ENCODE measurements at places on chromosomes 11 and 22.

GRCh38 chr22:19865141-19865829 lies 10.6 kb upstream of the GNB1L start:
- no peak for DNase-seq

GRCh38 chr11:119505071-119505470 lies 82.1 kb upstream of the THY1 start:
- DNase-seq, result no peak

DNA sequence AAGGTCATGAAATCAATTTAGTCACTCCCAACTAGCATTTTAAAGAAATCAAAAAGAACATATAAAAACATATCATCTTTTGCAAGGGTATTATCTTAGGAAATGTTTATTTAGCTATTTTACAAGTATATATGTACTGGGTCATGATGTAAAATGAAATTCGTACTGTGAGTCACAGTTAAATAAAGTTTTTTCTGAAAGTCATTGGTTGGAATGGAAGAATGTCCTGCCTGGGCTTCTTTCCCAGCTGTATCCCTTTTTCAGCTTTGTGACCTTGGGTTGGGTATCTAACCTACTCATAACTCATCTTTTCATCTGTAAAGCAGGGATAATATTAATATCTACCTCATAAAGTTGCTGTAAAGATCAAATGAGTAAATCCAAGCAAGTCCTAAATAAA lies 15.7 kb downstream of the FDX1 start:
- DNase-seq, result no peak

GRCh38 chr22:21076912-21077625 lies 31.3 kb downstream of the LRRC74B start:
- DNase-seq, result no peak

- DNase-seq, result no peak
These were observed 11.1 kb downstream of the POLR3H start for GRCh38 chr22:41532908-41533825.

GRCh38 chr11:83191491-83191890 lies 2.0 kb upstream of the ANKRD42 start:
- no peak for DNase-seq

DNA sequence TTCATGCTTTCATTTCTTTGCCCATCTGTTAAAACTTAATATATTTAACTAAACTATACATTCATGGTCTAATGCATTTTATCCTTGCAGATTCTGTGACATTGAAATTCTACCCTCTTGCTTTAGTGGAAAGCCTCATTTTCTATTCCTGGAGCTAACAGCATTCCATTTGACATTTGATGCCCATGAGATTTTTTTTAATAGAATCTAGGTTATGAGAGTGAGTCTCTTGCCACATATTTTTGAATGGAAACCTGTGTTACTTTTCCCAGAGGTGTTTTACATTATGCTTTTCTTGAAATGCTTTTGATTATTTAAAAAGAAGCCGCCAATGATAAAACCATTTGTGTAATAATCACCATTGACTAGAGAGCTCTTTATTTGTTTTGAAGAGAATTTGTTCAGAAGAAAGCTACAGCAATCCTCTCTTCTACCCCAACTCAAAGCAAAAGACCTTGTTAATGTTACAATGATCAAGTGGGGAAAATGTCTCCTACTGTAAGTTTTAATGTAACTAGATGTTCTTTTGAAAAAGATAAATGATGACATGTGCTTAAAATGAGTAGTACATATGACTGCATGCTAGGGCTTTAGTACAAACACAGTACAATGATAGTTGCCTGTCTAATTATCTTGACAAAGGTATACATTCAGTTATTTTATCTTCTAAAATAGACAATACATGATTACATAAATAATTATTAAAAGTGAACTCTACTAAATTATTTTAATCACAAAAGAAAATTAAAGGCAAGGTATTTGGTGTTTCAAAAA lies 67.3 kb downstream of the GAS2 start:
- DNase-seq, result no peak

DNA sequence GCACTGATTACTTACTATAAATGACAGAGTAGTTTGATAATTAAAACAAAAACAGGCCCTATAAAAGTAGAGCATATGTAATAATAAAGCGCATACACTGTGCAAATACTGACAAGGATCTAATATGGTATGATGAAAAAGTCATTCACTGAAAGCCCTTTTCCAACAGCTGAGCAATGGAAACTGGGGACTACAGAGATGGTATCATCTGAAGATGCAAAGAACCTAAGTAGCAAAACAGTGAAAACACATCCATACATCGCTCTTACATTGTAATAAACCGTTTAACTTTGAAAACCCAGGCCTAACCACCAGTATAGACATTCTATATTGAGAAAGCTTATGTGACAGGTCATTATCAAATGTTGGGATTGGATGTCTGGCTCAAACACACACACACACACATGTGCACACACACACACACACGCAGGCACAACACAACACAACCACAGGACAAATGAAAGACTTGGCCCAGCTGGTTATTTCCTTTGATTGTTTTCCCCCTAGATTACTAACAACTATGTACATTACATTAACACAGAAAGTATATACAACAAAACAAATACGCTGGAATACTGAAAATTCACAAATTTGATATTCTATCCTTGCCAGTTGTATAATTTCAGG lies 119.5 kb downstream of the APOL5 start:
- no peak for DNase-seq

DNA sequence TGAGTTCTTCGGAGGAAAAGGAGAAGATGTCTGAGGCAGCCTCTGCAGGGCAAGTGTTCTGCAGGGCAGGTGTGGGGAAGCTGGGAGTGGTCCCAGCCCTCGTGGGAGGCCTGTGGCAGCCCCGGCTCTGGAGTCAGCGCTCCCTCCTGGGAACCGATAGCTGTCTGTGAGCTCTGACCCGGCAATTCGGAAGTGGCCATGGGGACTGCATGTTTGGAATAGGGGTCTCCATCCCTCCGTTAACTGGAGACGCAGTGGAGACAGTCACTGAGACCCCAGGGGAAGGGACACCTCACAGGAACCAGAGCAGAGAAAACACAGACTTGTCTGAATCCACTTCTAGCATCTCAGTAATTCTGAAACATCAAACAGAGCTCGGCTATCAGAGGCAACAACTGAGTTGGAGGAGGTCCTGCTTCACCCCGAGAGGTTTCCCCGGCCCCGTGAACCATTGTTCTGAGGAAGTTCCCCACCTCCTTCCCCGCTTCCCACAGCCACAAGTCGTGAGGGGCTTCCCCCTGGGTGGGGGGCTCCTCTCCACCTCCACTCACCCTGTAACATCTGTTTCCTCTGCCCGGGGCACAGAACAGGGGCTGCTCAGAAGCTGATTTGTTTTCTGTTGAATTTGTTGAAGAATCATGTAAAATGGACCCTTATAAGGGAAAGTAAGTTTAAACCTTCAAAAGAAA lies 99.6 kb downstream of the BRD1 start:
- DNase-seq, result no peak

DNA sequence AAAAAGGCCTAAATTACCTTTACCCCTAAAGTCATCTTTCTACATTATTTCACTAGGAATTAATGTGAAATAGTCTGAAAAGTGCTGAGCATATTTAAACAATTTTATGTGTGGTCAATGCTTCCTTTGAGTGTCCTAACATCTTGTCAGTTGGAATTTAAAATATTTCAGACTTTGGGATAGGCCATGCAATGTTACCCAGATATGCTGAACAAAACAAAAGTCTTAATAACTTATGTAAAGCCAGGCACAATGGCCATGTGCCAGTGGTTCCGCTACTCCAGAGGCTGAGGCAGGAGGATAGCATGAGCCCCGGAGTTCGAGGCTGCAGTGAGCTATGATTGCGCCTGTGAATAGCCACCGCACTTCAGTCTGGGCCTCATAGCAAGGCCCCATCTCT lies 137.4 kb downstream of the CADM1 start:
- DNase-seq, result no peak

DNA sequence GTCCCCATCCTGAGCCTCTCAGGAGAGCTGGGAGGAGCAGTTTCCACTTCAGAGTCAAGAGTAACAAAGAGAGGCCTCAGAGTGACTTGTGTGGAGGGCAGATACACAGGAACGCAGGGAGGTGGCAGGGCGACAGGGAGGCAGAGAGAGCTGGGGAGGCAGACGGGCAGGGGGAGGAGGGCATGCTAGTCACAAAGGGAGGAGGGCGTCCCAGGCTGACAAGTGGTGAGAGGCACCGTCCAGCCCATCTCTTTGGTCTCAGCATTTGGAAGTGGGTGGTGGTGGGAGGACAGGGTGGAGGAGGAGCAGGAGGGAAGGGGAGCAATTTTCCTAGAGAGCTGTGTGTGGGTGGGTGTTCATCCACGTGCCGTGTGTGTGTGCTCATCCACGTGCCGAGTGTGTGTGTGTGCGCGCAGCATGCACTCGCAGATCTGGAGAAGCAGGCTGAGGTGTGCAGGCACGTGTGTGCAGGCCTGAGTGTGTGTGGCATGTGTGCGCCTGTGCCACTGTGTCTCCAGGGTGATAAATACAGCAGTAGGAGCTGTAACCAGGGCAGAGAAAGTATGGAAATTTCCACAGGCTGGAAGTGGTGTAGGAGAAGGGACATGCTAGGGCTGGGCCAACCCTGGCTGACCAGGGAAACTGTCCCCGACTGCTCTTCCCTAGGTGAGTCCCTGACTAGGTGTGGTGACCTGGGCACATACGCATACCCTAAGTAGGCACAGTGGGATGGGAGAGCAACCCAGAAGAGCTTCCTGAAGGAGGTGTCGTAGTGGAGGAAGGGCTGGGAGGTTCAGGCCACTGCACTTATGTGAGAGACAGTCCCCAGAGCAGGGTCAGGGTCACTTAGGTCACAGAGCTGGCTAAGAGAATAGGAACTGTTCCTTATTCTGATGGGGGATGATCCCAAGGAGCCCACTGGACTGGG lies 7.3 kb upstream of the PDE2A start:
- no peak for DNase-seq

GRCh38 chr11:80297858-80298632 lies 857.2 kb upstream of the TENM4 start:
- no peak for DNase-seq

DNA sequence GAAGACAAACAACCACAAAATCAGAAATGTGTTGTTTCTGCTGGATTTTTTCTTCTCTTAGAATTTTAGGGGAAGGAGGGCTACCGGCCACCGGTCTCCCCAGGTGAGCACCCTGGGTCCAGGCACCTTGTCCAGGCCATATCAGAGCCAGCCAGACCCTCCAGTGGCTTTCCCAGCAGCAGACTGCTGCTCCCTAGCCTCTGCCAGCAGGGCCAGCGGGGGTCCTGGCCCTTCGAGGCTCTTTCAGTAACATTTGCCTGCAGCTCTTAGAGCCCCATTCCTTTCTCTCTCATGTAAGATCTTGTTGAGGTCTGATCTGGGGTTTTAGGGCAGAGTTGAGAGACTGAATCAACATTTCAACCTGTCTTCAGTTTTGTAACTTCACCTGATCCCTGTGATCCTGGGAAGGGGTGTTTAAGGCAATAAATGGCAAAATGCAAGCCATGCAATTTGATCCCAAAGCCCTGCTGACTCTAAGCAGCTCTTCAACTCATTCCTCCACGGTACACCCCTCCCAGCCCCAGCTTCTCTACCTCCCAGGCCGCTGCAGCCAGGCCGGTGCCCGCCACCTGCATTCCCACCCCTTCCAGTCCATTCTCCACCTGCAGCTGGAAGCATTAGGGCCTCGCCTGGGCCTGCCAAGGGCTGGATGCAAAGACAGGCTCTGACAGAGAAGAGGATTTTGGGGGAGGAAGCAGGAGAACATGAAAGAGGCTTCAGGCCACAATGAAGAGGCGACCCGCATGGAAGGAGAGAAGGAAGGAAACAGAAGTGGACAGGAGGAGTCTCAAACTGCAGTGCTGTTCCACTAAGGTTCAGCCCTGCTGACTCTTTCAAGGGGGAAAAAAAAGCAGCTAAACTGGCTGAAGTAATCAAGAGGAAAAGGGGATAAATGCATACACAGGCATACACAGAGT lies 113.0 kb upstream of the FGF3 start:
- no peak for DNase-seq

- no peak for DNase-seq
These were observed 209.6 kb downstream of the BUD13 start for GRCh38 chr11:116563028-116563711.

GRCh38 chr11:9708544-9708943 lies 44.7 kb downstream of the SWAP70 start:
- DNase-seq, result no peak

DNA sequence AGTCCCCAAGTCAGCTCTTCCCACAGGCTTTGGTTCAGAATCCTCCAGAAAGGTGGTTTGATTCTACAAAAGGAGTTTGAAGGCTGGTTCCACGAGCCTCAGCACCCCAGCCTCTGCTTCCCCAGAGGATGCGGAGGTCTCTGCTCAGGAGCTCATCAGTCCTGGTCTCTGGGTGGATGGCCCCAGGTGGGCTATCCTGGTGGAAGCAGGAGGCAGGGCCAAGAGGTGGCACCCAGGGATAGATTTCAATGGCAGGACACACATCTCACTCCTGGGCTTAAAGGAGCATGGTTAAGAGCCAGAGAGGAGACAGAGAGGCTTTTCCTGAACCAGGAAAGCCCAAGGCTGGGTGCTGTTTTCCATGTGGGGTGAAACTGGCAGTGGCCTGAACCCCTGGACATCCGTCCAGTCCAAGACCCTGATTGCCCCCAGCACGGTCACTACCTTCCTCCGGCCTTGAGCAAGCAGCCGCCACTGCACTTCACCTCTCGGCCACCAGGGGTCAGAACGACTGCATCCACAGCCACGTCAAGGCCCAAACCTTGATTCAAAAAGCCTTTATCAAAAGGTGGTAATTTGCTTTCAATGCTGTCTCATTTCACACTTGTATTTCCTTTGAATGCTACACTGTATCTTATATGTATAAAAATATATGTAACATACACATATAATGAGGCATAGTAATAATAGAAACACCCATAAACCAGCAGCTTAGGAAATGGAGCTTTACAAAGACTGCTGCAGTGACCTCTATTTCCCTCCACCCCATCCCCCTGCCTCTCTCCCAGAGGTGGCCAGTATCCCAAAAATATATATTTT lies 19.3 kb upstream of the FXYD2 start:
- peak; percentile 73 for DNase-seq

- no peak for DNase-seq
These were observed 20.6 kb upstream of the RAPSN start for GRCh38 chr11:47469361-47470179.

DNA sequence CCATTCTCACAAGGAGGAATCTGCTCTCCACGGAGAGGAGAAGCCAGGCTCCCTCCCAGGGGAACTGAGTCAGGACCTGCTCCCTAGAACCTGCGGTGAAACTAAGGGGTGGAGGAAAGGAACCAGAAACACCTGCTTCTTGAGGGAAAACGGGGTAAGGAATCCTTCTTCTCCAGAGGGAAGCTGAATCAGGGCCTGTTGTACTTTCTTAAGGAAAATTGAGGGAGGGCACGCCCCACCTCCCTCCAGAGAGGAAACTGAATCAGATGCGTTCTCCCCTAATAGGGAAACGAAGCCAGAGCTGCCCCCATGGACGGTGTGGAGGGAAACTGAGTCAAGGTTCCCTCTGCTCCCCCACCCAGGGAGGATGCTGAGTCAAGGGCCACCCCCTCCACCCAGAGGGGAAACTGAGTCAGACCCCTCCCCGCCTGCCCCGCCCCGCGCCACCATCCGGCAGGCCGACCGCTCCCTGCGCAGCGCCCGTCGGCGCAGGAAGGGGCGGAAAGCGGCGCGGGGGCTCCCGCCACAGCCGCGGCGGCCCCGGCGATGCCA lies 393 bp downstream of the RELA start:
- no peak for DNase-seq
